ENCODE measurements at places on chromosomes 16 and 17.

GRCh38 chr16:77767211-77767610 lies 21.2 kb upstream of the VAT1L start:
- DNase-seq, result no peak

DNA sequence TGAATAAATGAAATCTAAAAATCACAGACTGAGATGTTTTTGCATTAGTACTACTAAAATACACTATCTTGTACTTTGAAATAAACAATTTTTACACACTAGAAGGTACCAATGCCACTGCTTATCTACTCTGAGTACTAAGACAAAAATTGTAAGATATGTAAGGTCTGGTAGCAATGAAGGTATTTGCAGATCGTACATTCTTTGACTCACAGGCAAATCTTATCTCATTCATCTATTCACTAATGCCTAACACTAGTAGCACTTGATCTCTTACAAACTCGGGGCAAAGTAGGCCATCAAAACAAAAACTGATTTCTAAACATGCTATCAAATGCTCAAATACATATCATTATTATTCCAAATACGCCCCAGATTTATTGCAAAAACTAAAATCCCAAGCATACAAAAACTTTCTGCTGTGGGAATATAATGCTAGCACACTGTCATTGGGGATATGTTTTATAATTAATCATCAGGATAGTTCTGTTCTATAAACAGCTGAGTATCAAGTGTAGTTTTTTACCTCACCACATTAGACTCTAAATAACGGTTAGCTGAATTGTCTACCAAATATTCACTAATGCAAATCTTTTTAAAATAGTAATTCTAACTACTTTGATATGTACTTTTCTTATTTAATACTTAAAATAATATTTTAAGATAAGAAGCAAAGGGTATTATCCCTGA lies 68.0 kb downstream of the MED13 start:
- DNase-seq, result no peak

DNA sequence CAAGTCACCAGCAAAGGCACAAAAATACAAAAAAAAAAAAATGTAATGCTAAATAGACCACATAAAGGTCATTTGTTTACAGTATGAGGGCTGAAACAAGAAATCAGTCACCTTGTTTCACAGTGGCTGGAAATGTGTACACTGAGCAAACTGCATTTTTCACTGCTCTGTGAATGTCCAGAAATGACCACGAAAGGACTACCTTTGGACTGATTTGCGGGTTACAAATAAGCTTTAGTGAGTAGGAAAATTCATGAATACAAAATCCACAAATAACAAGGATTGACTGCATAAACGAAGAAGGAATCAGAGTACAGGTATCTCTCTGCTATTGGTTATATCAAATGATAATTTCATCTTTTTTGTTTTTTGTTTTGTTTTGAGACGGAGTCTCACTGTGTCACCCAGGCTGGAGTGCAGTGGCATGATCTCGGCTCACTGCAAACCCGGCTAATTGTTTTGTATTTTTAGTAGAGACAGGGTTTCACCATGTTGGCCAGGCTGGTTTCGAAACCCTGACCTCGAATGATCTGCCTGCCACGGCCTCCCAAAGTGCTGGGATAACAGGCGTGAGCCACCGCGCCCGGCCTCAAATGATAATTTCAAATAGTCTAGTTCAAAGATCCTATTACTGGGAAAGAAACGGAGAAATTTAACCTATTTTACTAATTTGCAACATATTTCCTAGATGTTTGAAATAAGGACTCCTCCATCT lies 30.5 kb downstream of the CYTH1 start:
- DNase-seq, result no peak

GRCh38 chr17:19958023-19958422 lies 19.6 kb downstream of the AKAP10 start:
- DNase-seq, result peak; percentile 86

DNA sequence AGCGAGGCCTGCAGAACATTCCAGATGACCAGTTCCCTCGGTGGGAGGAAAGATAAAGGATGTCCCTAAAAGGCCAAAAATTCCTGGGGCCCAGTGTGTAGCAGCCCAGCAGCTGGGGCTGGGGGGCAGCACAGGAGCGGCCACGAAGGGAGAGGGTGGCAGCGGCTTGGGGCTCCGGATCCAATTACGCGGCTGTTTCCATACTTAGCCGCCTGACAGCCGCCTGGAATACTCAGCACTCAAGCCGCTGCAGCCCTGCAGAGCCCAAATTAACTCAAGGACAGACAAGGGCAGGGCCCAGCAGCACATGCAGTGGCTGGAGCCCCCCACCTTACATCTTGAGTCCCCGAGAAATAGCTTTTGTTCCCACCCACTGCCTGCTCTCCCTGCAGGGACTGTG lies 1.3 kb downstream of the SRL start:
- no peak for DNase-seq

Measured in RKO (cell line).